HuH-7 (cell line): ENCODE measurements at places on chromosomes 16 and 17.

DNA sequence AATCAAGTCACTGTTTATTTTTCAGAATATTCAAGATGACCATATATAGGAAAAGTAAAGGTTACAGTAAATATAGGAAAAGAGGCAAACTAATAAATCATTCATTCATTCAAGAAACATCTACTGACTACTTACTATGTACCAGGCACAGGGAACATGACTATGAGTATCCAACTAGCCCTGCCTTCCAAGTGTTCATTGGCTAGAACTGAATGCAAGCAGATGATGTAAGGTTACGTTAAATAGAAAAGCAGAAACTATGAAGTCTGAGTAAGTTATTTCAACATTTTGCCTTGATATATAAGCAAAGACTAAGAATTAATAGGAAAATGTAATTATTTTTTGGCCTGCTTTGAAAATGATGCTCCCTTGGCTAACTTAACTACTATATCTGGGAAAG, 36.7 kb downstream of the SPAG9 start:
- DNase-seq = no peak

- DNase-seq = no peak
These were observed 8.5 kb upstream of the SIAH1 start for GRCh38 chr16:48393485-48394354.

- no peak for DNase-seq
These were observed 29.6 kb downstream of the NPTX1 start for GRCh38 chr17:80446645-80447405.

GRCh38 chr17:49123061-49123460, 9.5 kb upstream of the B4GALNT2 start:
- DNase-seq = no peak

GRCh38 chr17:42521666-42522262, 14.3 kb upstream of the NAGLU start:
- DNase-seq = no peak

- no peak for DNase-seq
These were observed 50.8 kb downstream of the TBC1D26 start for GRCh38 chr17:15782866-15783265.

GRCh38 chr17:53942898-53943297, 120.2 kb downstream of the KIF2B start:
- no peak for DNase-seq
